ENCODE measurements at places on chromosomes 13 and 19.

GRCh38 chr13:49082653-49083536 is 107.2 kb downstream of the FNDC3A start:
- no peak for DNase-seq

DNA sequence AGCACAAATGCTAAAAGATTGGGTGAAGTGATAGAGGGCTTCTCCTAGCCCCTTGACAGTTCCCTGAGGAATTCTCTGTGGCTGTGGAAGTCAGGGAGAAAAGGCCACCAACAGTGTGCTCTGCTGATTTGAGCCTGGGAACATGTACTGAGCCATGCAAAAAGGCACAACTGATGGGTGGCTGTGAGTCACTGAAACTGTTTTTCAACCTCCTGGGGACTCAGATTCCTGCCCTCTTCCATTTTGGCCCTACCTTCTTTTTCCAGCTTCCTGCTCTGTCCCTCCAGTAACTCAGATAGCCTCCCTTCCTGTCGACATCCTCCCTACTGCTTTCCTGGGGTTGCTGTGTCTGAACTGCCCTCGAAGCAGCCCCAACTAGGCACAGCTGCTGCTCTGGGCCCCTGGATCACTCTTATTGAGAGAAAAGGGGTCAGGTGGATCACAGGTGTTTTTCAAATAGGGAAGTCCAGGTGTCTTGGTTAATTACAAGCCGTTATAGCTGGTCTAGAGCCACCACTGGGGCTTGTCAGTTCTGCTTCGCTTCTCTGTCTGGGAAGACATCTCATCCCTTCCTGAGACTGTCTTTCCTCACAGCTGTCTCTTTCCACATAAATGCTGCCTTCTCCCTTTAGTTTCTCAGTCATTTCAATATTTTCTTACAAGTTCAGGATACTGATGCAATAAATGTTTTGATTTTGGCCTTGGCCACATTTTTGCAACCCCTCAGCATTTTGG is 13.7 kb downstream of the FAM124A start:
- DNase-seq: no peak

DNA sequence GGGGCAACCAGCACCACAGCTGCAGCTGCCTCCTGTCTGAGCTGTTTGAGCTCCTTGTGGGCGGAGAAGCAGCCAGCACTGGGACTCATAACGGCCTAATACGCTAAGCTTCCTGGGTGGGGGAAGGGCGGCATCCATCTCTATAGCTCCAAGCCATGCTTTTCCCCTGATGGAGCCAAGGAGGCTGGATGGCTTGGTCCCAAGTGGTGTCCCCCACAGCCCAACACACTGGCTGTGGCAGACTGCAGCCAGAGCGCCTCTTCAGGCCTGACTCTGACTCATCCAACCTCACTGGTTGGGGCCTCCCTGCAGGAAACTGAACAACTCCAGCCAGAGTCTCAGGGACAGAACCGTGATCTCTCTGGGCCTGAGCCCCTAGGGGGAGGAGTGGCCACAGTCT is 537.3 kb downstream of the SUCLA2 start:
- no peak for DNase-seq

DNA sequence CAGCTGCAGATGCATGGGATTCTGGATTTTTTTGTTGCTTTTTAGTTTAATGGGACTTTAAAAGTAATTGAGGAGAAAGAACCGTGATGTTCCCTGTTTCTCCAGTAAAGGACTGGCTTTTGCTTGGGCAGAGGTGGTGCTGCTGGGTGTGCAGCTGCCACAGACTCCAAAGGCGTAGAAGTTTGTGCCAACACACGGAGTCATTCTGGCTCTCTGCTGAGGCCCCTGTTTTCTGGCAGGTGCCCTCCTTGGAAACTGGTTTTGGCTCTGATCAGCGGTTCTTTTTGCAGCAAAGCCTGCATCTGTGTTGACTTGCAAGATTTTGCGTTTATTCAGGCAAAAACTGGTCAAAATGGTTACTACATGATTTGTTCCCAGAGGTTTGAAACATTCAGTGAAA is 16.0 kb upstream of the QTRT1 start:
- DNase-seq: no peak

- no peak for DNase-seq
These were observed 14.3 kb upstream of the ZNF554 start for GRCh38 chr19:2805261-2805900.

- DNase-seq: no peak
These were observed 11.8 kb downstream of the IL17D start for GRCh38 chr13:20715330-20715712.

GRCh38 chr19:50551034-50551714 is 17.1 kb downstream of the LRRC4B start:
- no peak for DNase-seq

- no peak for DNase-seq
These were observed 484 bp downstream of the IL11 start for GRCh38 chr19:55369653-55370304.

GRCh38 chr13:42354241-42355091 is 82.5 kb downstream of the AKAP11 start:
- no peak for DNase-seq

- DNase-seq: no peak
These were observed 3.8 kb upstream of the MYPOP start for GRCh38 chr19:45906221-45906620.

- DNase-seq: peak; percentile 56
These were observed 16.8 kb downstream of the SPC24 start for GRCh38 chr19:11138601-11139300.

- DNase-seq: no peak
These were observed 32.0 kb downstream of the DNAJC3 start for GRCh38 chr13:95708811-95709500.

GRCh38 chr19:40668991-40669614 is 21.3 kb downstream of the NUMBL start:
- DNase-seq: no peak

GRCh38 chr13:99297331-99297730 is 9.9 kb downstream of the GPR183 start:
- DNase-seq: no peak

GRCh38 chr19:9070066-9070465 is 16.8 kb upstream of the OR1M1 start:
- DNase-seq: no peak

- peak; percentile 43 for DNase-seq
These were observed at the start of gene TRAPPC6A for GRCh38 chr19:45177817-45178261. Gene TRAPPC6A (minus strand): TSS chr19:45178237. CDS start chr19:45178218, 19 bp downstream.

DNA sequence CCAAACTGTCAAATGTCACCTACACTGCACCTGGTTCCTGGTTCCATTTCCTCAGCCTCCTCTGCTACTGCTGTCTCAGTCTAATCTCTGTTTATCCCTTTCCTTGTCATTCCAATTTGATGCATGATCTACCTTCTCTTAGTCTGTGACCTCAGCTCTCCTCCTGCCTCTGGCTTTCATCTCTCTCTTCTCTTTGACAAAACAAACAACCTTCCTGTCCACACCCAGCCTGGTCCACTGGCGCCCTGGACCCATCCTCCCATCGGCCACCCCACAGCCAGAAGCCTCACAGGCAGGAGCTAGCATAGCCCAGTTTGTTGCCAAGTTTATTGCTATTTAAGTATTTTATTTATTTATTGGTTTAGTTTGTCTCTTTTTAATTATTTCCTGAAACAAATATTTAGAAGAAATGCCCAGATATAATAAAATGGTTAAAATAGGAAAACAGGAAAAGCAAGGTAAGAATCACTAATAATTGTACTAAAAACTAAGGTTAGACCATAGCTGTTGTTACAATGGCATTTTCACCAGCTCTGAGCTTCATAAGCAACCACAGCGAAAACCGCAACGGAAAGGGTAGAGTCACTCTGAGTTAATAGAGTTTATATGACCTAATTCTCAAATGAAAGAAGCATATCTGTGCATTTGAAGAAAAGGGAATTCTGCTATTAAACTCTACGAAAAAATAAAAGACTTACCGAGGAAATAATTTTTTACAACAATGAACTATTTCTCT is 68.6 kb downstream of the EFNB2 start:
- DNase-seq: peak; percentile 30

GRCh38 chr13:90014038-90014437 is 1333.4 kb upstream of the MIR17HG start:
- no peak for DNase-seq

DNA sequence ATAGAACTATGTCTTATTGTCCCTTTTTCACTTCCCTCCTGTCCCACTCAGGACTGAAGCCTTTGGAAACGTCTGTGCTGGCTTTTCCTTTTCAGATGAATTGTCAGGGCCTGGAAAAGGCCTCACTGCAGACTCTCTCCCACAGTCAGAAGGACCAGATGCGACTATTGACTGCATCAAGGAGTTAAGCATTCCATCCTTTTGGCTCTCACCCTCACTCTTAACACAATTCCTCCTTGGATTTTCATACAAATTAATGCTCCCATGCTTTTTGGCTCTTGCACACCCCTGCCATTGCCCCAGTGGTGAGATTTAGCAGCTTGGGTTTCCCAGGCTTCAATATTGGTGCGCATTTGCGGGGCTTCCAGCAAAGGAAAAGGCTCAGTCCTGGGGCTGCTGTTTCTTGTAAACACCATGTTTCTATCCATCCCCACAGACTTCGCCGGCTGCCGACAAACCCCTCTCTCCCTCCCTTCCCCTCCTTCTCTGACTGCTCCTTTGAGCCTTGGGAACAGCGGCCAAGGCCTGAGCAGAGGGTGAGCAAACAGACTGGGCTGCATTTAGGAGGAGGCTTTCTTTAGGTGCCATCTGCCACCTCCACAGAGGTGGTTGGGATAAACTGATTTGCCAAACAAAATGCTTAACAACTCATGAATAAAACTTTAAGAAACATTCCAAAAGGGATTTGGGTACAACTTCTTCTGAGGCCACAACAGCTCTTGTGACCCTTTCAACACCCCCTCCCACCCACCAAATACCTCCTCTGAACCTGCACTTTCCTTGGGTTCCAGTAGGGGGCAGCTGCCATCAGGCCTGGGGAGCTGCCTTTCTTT is 48.6 kb upstream of the PCDH8 start:
- DNase-seq: peak; percentile 3

DNA sequence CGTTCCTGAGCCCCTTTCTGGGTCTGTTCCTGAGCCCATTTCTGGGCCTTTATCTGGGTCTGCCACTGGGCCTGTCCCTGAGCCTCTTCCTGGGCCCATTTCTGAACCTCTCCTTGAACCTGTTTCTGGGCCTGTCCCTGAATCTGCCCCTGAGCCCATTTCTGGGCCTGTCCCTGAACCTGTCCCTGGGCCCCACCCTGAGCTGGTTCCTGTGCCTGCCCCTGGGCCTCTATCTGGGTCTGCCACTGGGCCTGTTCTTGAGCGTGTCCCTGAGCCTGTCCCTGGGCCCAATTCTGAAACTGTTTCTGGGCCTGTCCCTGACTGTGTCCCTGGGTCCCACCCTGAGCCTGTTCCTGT is 40.4 kb upstream of the GRTP1 start:
- DNase-seq: no peak

Data from lung microvascular endothelial cell (primary cell).